ENCODE measurements at places on chromosomes 5 and 9.
A peak's percentile ranks its signal among the peaks of the same experiment; 100 is the strongest.

DNA sequence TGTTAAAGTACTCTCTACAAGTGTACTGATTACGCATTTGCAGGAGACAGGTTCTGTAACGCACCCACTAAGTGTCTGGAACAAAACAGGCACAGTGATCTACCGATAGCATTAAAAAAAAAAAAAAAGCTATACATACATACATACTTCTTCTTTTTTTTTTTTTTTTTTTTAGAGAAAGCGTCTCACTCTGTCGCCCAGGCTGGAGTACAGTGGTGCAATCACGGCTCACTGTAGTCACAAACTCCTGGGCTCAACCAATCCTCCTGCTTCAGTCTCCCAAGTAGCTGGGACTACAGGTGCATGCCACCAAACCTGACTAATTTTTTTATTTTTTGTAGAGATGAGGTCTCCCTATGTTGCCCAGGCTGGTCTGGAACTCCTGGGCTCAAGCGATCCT is 7.6 kb downstream of the KIF24 start:
- DNase-seq, result no peak

DNA sequence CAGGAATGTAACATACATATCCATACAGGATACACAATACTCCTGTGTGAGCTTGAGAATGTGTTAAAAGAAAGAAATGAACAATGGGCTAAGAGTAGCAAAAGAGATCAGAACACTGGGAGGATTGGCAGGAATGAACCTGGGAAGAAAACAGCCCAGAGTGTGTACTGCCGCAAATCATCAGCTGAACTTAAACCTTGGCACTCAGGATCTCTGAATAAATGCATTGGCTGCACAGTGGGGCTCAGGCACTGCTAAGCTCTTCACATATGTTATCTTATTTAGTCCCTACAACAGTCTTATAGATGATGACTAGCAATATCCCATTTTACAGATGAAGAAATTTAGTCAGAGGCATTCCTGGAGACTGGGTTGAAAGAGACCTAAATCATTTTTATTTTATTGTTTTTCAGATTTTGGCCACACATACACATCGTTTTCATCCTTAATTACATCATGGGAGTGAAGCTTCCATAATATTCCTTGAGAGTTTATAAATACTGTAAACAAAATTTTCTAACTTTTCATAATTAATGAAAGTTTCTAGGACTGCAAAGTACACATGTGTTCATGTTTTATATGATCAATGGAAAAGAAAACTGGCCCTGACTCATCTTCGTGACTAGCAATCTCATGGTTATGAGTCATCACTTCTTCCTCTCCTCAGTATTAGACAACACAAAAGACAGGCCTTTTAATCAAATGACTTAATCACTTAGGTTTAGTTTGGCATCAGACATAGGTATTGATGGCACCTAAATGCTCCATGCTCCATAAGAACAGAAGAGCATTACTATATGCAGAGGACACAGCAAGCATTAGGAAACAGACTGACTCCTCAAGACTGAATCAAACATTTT is 59.2 kb downstream of the CDH18 start:
- DNase-seq, result no peak

DNA sequence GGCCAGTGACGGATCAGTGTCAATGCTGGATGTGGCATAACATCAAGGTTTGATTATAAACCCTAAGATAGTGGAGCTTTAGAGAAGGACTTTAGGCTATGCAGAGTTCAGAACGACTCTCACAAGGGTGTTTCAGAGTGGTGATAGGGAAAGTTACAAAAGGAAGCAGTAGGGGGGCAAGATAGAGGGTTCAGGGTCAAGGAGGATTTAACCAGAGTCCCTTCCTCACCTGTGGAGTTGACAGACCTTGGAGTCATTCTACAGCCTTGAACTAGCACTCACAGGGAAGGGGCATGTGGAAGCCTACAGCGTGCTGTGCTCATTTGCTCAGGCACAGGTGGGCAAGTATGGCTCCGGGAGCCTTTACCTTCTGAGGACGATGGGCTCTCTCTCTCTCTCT is 7.9 kb downstream of the DMRT1 start:
- no peak for DNase-seq

DNA sequence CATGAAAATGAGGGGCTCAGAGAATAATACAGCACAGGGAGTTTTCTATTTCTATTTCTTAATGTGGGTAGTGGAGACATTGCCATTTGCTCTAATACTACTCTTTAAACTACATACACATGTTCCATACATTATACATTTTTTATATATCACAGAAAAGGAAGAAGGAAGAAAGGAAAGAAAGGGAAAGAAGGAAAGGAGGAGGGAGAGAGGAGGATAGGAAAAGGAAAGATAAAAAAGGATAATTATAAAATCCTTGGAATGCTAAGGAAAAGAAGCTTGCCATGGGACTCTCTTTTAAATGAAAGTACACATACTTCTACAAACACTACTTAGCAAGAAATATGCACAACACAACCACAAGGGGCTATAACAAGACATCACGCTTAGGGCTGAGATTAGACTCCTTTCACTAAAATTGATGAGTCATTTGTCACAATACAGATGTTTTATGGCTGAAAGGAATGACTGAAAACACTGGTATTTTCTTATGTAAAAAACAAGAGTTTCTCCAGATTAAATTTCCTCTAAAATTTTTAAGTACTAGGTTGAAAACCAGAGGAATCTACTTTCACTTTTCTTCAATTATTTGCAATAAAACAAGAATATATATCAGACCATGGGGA is 219.8 kb downstream of the ARL15 start:
- no peak for DNase-seq

GRCh38 chr5:53180991-53181390 is 71.4 kb upstream of the MOCS2 start:
- no peak for DNase-seq

DNA sequence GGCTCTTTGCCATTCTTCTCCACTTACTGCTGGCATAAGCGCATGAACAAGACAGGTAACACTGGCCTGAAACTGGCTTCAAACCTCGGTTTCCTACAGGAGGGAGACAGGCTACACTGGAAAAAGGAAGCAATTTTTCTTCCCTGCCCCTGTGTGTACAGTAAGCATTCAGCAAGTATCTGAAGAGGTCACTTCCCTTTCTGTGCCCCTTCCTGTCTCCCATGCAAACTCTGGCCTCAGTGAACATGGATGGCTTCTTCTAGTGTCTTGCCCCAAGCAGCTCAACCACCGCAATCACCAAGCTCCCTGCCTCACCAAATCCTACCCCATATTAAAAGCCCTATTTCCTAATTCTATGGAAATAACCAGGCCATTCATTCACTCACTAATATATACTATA is 42.4 kb downstream of the SERINC5 start:
- no peak for DNase-seq

- DNase-seq, result peak; percentile 37
Measured at GRCh38 chr9:136100700-136101614, 5.9 kb upstream of the NACC2 start.

GRCh38 chr9:79896390-79896980 is 324.7 kb downstream of the TLE4 start:
- no peak for DNase-seq

DNA sequence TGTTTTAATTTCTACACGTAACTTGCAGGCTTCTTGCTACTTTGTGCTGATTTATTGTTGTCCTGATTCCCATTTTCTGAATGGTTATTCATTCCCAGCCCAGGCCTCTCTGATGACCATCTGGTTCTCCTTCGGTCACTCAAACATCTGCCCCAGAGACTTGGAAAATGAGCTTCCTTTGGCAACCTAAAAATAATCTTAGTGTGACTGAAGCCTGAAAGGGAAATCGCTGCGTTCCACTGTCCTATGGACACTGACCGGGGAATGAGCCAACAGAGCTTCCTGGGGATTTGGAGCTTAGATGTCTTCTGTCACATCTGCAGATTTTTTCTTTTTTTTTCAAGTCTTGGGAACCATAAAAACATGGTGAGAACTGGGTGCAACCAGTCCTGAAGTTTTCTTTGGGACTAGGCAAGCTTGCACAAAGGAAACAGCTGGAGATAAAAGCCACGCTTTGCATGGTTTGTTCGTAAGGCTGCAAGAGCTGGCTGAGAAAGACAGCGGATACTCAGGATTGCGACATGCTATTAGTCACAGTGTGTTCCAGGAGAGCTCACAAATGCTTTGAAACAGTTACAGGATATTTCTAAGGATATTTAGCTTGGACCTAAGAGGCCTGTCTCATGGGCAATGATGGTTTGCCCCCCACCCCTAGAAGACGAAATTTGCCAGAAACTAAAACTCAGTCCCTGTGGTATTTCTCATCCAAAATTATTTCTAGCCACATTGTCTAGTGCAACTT is 146.2 kb downstream of the GOLPH3 start:
- DNase-seq, result no peak

DNA sequence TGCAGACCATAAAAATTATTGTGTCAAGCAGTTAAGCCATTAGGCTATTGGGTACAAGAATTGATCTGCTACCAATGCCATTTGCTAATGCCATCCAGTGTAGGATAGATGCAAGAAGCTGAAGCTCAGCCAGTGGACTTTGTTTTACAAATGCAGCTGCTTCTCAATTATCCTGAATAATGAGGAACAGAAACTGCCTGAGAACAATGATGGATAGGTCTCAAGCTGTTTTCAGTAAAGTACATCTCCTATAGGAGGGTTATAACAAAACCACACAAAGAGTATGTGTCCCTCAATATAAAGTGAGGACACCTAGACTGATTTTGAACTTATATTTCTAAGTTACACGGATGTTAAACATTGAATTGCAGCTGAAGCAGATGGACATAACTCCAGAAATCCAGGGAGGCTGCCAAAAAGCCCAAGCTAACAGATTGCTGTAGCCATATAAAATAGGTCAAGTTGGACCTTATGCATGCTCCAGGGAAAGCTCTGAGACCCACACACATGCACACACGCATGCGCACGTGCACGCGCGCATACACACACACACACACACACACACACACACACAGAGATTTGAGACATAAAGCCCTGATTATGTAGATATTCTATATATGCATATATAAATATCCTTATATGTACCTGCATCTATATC is 482.7 kb upstream of the CD180 start:
- DNase-seq, result no peak

DNA sequence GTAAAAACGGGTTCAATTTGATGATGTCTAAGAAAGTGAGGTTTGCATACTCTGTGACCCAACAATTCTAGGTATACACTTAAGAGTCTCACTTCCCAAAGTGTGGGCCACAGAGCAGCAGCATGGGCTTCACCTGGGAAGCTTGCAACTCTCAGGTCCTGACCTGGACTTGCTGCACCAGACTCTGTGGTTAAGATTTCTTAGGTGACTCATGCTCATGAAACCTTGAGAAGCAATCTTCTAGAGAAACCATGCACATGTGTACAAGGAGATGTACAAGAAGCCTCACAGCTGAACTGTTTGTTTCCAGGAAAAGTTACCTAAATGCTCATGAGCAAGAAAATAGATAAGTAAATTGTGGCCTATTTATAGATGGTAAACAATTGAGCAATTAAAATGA is 30.0 kb downstream of the DNAJC21 start:
- DNase-seq, result peak; percentile 85

DNA sequence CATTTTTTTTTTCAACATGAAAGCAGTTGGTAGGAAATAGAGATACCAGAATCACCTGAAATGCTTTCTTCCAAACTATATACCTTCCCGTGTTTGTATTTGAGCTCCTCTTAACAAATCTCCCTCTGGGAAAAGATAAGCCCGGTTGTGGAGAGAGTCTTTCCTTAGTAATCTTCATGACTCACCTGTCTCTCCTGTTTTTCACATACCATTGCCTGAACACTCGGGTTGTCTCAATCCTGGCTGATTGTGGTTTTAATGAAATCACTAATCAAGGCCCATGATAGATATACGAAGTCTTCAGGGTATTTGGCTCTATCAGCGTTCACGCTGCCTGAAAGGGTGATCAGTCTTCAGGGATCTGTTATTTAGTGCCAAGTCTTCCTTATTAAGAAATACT is 136.7 kb downstream of the MAN2A1 start:
- no peak for DNase-seq

DNA sequence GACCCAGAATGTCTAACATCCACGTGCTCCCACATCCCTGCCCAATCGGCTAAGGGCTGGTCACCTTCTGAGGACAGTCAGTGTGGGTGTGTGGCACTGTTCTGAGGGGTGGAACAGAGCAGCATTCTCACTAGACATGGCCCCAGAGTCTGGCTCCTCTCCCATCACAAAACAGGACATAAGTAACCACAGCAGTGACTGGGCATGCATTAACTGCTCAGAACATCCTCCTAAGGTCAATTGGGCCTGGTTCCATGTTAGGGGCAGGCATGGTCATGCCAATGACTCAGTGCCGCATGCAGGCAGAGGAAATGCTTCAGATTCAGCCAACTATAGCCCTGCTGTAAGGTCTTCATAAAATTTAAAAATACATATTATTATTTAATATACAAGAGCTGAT is 12.9 kb downstream of the MACROH2A1 start:
- no peak for DNase-seq

DNA sequence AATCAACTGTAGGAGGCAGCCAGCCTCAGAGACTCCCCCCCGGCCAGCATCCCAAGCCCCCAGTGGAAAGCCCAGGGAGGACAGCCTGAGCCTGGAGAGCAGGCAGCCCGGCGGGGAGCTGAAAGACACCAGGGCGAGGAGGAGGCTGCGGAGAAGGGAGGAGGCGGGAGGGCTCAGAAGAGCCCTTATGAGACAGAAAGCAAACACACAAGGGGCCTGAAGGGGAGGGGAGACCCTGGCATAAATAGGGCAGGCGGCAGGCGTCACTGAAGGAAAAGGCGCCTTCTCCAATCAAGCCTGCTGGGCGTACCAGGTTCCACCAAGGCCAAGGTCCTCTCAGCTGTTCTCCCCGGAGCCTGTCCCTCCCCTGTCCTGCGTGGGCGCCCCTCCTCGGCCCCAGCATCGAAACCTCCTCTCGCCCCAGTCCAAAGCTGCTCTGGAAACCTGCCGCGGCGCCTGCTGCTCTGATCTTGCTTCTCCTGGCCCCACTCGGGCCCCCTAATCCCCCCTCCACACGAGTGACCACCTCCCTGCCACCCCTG is 1.3 kb downstream of the SLC9A3 start:
- DNase-seq, result no peak

GRCh38 chr9:94948567-94949235 is 222.2 kb downstream of the AOPEP start:
- no peak for DNase-seq

DNA sequence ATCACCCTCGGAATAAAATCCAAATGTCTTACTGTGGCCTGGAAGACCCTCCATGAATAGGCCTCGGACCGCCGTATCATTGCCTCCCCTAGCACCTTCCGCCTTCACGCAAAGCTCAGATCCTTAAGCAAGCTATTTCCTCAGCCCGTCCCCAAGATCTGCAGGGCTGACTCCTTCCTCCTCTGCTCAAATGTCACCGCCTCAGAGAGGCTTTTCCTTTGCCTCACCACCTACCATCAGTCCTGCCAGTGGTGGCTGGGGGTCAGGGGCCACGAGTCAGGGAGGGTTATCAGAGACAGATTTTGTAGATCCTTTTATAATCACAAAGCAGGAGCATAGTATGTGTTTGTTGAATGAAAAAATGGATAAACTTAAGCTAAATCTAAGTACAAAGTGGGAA is 74.4 kb upstream of the KIF2A start:
- DNase-seq, result no peak

GRCh38 chr9:34253460-34253837 is 74.6 kb downstream of the UBAP1 start:
- DNase-seq, result no peak

- DNase-seq, result peak; percentile 85
Measured at GRCh38 chr5:169416583-169417196, 115.8 kb upstream of the SLIT3 start.

- DNase-seq, result peak; percentile 55
Measured at GRCh38 chr9:19946441-19947109, 157.7 kb upstream of the SLC24A2 start.
